NCI-H1105 (cell line): ENCODE measurements at places on chromosomes 11 and 22.

GRCh38 chr11:133946541-133947318 lies 10.0 kb downstream of the IGSF9B start:
- no peak for DNase-seq

DNA sequence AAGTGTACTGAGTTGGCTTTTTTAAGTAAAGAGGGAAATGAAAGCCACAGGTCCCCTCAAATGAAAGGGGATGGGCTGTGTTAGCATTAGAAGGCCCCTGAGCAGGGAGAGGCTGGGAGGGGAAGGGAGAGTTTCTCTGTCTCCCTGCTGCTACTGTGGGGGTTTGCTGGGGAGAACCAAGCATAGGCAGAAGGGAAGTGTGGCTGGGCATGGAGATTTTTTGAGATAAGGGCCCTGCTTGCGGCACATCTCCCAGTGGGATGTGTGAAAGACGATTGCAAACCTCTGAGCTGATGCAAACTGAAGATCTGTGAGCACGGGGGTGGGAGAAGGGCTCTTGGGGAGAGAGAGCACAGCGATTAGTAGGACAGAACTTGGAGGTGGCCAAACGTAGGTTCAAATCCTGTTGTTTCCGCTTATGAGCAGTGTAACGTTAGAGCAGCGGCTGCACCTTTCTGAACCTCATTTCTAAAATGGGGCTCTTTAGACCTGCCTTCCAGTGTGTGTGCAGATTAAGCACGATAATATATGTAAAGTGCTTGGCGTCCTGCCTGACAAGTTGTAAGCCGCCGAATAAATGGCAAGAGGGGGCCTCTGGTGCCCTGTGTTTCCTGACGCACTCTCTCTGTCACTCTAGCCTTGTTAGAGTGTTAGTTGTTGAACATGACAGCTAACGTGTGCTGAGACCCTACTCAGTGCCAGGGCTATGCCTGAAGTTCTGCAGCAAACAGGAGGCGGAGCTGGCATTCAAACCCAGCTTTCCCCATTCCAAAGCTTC lies 122.3 kb downstream of the GRIK4 start:
- DNase-seq: no peak

GRCh38 chr22:37449331-37450001 lies 22.2 kb upstream of the ELFN2 start:
- no peak for DNase-seq

GRCh38 chr11:12182676-12183541 lies 72.5 kb downstream of the MICAL2 start:
- DNase-seq: no peak

DNA sequence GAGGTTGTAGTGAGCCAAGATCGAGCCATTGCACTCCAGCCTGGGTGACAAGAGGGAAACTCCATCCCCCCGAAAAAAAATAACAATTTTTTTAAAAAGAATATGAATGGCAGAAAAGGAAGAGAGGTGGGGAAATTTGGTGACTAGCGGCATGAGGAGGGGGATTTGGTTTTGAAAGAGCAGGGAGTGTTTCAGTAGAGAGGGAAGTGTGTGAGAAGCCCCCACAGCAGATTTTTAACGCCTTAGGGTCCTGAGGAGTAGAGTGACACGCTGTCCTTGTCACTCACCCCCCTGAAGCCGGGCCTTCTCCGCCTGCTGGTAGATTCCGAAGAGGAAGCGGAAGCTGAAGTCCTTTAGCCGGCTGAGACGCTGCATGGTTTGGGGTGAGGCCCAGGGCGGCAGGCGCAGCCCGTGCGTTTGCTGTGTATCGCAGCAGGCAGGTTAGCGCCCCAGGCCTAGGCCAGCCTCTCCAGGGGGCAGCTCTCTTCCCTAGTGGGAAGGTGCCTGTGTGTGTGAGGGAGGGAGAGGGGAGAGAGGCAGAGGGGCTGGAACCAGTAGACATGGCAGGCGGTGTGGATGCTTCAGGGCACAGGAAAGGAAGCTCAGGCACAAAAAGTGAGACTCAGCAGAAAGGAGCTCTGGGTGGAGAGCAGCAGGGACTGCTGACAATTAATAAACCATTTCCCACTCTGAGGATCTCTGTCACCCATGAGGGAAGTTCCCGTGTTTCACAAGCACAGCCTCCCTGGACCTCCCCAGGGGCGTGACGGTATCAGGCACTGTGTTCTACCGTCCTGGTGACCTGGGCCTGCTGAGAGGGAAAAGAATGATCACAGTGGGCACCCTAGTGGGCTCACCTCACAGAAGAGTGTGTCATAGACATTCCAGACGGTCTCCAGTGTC lies 3.9 kb downstream of the ACP2 start:
- no peak for DNase-seq
